ENCODE measurements at places on chromosomes 12 and 14.

DNA sequence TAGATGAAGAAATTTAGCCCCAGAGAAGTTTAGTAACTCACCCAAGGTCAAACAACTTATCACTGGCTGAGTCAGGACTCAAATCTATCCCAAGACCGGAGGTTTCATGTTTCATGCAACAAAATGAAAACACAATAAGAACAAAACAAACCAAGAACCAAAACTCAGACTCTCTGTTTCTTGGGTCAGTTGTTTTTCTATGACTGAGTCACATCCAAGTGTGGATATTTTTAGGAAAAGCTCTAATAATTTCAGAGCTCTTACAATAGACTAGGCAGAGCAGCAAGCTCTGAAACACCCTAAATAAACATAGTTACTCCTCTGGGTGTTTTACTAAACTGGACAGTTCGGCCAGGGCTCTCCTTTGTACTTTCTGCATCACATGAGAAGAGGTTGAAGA, 87.6 kb upstream of the PRB2 start:
- DNase-seq = no peak
- no peak overlapping the region for H3K27ac ChIP-seq
- no peaks in the 10 kb centered on the region for H3K36me3 ChIP-seq
- H3K4me3 ChIP-seq = no peak overlapping the region

GRCh38 chr14:67416810-67417209, 4.8 kb upstream of the PLEK2 start:
- no peaks in the 10 kb centered on the region for H3K4me1 ChIP-seq
- H3K27me3 ChIP-seq = peaks cover 5% of the 10 kb centered on the region
- no peak overlapping the region for H3K27ac ChIP-seq
- DNase-seq = no peak
- no peak overlapping the region for H3K4me3 ChIP-seq
- H3K36me3 ChIP-seq = no peaks in the 10 kb centered on the region

- H3K4me3 ChIP-seq = no peak overlapping the region
- no peaks in the 10 kb centered on the region for H3K27me3 ChIP-seq
- H3K27ac ChIP-seq = no peak overlapping the region
Measured at GRCh38 chr12:41254004-41254914, 66.1 kb downstream of the PDZRN4 start.

GRCh38 chr14:64725261-64725815, 21.1 kb downstream of the PLEKHG3 start:
- H3K27me3 ChIP-seq = no peaks in the 10 kb centered on the region
- DNase-seq = peak; percentile 9
- peaks cover 3% of the 10 kb centered on the region for H3K4me1 ChIP-seq
- no peaks in the 10 kb centered on the region for H3K36me3 ChIP-seq
- no peak overlapping the region for H3K4me3 ChIP-seq

- H3K27ac ChIP-seq = peak overlapping the region; percentile 86
- H3K36me3 ChIP-seq = no peaks in the 10 kb centered on the region
- no peaks in the 10 kb centered on the region for H3K27me3 ChIP-seq
- peaks cover 34% of the 10 kb centered on the region for H3K4me1 ChIP-seq
Measured at GRCh38 chr14:35336494-35337268, 44.5 kb downstream of the PSMA6 start.

All from gastrocnemius medialis (tissue), 4 donors.